ENCODE measurements at places on chromosomes 2 and 18.

DNA sequence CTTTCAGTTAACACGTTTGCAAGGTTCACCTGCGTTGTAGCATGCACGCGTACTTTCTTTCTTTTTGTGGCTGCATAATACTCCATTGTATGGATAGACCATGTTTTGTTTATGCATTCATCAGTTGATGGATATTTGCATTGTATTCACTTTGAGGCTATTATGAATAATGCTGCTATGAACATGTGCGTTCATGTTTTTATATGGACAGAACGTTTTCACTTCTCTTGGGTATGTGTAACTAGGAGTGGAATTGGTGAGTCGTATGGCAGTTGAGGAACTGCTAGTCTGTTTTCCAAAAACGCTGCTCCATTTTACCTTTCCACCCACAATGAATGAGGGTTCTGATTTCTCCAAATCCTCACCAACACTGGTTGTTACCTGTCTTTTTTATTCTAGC is 244.3 kb downstream of the GLI2 start:
- no peak overlapping the region for H3K4me3 ChIP-seq
- H3K27ac ChIP-seq = no peak overlapping the region
- H3K27me3 ChIP-seq = no peaks in the 10 kb centered on the region
- DNase-seq = no peak
- H3K4me1 ChIP-seq = no peaks in the 10 kb centered on the region

DNA sequence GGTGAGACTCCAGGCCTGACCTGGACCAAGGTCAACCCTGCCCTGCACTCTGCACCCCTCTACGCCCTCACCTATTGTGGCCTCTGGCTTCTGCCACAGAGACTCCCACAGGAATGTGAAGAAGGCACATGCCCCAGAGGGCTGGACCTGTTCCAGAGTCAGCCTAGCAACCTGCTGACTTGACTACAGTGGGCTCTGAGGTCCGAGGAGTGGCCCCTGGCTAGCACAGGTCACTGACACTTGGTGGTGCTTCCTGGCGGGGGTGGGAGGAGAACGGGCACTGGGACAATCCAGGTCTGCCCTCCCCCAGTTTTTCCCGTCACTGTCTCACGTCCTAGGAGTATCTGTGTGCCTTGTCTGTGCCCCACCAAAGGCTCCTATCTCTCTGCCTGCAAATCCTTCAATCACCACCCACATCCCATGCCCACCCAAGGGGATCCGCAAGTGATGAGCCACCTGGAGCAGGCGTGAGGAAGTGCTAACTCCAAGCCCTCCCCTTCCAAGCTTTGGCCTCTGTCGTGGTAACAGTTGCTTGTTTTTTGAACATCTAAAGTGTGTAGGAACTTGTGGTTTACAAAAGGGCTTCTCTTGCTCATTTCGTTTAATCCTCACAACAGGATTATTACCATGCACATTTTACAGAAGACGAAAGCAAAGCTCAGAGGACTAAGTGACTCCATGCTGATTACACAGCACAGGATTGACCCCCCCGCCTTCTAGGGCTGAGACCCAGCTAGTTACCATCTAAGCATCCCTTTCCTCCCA is 86.2 kb downstream of the MCFD2 start:
- no peaks in the 10 kb centered on the region for H3K36me3 ChIP-seq
- DNase-seq = no peak
- H3K4me1 ChIP-seq = no peaks in the 10 kb centered on the region
- no peak overlapping the region for H3K4me3 ChIP-seq

- no peaks in the 10 kb centered on the region for H3K36me3 ChIP-seq
- no peaks in the 10 kb centered on the region for H3K27me3 ChIP-seq
- no peak overlapping the region for H3K4me3 ChIP-seq
- no peak overlapping the region for H3K27ac ChIP-seq
These were observed 184.1 kb downstream of the AGAP1 start for GRCh38 chr2:235677937-235678336.

DNA sequence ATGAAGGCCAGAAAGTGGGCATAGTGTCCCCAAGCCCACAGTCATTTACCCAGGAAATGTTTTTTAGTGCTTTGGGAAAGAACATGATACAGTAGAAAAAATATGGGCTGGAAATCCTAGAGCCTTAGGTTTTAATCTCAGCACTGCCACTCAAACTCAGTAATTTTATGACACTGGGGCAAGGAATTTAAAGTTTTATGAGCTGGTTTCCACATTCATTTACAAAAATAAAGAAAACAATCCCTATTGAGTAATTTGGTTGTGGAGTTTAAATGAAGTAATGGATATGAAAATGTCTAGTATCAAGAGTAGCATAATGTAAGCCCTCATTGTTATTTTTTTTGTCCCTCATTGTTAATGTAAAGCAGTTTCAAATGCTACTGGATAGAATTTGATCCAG is 51.5 kb upstream of the FRZB start:
- H3K4me1 ChIP-seq = no peaks in the 10 kb centered on the region
- no peak for DNase-seq
- H3K27ac ChIP-seq = no peak overlapping the region
- H3K27me3 ChIP-seq = no peaks in the 10 kb centered on the region
- no peaks in the 10 kb centered on the region for H3K36me3 ChIP-seq

GRCh38 chr2:185484602-185485001 is 254.0 kb upstream of the FSIP2 start:
- no peaks in the 10 kb centered on the region for H3K27me3 ChIP-seq
- H3K27ac ChIP-seq = no peak overlapping the region
- H3K4me3 ChIP-seq = no peak overlapping the region

DNA sequence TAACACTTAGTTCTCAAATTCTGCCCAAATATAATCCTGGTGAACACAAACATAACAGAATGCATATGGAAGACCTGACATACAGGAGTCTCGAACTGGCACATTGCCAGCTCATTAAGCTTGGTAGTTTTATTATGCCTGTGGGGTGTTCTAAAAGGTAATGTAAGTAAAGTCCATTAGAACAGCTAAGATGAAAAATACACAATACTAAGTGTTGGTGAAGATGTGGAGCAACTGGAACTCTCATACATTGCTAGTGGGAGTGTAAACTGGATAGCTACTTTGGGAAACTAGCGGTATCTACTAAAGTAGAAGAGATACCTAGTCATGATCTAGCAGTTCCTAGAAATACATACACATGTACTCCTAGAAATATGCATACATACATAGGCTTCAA is 24.3 kb upstream of the RAB10 start:
- H3K27ac ChIP-seq = no peak overlapping the region
- no peaks in the 10 kb centered on the region for H3K27me3 ChIP-seq
- no peaks in the 10 kb centered on the region for H3K36me3 ChIP-seq
- H3K4me1 ChIP-seq = no peaks in the 10 kb centered on the region

- H3K27ac ChIP-seq = no peak overlapping the region
- H3K36me3 ChIP-seq = no peaks in the 10 kb centered on the region
- no peak overlapping the region for H3K4me3 ChIP-seq
- no peaks in the 10 kb centered on the region for H3K4me1 ChIP-seq
These were observed 11.3 kb upstream of the VRK2 start for GRCh38 chr2:58035352-58035751.

- no peaks in the 10 kb centered on the region for H3K36me3 ChIP-seq
- H3K4me1 ChIP-seq = no peaks in the 10 kb centered on the region
- no peaks in the 10 kb centered on the region for H3K27me3 ChIP-seq
These were observed 184.7 kb downstream of the MREG start for GRCh38 chr2:215828528-215829184.

DNA sequence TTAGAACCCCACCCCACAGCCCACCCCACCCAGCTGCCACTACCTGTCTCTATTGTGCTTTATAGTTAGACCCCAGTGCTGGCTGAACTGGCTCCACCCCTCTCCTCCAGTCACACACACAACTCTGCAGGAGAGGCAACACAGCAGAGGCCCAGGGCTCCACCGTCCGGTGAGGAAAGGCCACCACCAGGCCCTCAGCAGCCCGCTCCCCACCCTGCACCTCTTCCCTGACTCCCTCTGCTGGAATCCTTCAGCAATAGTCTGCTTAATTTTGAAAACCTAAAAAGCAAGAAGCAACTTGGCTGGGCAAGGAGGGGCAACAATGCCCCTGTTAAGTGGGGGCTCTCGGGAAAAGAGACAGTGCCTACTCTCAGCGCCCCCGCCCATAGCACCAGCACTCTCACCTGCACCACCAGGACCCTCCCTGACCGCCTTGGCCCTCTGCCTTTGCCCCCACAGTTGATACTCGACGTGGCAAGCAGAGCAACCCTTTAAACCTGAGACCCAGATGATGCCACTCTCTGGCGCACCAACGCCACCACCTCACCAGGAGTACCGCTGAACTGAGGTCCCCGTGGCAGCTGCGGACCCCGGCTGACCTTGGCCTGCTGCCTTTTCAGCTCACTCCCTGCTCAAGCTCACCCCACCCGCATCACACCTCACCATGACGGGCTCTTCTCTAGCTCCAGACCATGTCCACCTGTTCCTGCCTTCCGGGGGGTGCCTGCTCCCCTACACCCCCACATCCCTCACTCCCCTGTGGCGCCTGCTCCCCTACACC is 45.7 kb downstream of the NDUFA10 start:
- H3K4me1 ChIP-seq = no peaks in the 10 kb centered on the region
- DNase-seq = no peak
- no peak overlapping the region for H3K4me3 ChIP-seq
- H3K27ac ChIP-seq = no peak overlapping the region
- no peaks in the 10 kb centered on the region for H3K36me3 ChIP-seq

- H3K4me1 ChIP-seq = no peaks in the 10 kb centered on the region
- no peaks in the 10 kb centered on the region for H3K27me3 ChIP-seq
- H3K4me3 ChIP-seq = no peak overlapping the region
These were observed 10.5 kb upstream of the CLIP4 start for GRCh38 chr2:29104688-29105087.

DNA sequence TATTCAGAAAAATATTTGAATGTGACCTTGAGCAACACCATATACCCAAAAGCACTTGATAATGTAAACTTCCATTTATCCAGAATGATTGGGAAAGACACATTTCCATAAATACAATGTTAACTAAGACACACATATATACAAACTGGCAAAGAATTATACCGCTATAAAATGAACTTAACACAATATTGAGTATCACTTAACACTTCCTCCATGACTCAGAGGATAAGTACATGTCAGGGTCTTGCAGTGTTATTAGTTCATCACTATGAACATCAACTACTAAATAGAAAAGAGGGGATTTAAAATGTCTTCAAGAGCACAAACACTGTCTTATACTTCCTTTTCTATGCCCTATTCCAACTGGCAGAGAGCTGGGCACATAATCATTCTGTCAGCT is 18.6 kb downstream of the WDSUB1 start:
- H3K4me1 ChIP-seq = no peaks in the 10 kb centered on the region
- no peaks in the 10 kb centered on the region for H3K36me3 ChIP-seq
- no peak for DNase-seq
- no peaks in the 10 kb centered on the region for H3K27me3 ChIP-seq
- H3K27ac ChIP-seq = no peak overlapping the region
